NCI-H2171 (cell line): ENCODE measurements at places on chromosomes 2 and 18.

DNA sequence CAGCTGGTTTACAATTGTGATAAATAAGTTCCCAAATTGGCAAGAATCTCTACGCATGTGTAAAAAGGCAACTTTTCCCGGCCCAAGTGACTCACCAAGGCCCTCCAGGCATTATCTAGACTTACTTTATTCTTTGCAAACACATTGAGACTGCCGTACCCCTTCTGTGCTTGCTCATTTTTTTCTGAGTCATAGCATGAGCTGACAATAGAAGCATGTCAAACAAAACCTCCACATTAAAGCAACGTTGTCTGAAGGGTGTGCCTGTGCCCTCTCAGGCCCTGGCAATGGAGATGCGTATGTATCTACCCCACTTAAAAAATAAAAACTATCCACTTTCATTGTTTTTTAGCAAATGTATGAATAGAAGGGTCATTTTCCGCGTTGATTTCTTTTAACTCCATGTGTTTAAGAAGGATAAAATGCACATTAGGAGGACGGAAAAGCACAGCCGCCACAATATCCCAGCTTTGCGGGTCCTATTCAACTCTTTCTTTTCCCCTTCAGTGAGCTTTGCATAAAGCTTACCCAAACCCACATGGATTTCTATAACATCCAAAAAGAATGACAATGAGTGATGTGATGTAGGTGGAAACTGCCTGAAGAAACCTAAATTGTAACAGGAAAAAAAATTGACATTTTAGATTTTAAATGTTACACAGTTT is 298.2 kb downstream of the CDCA7 start:
- DNase-seq = no peak

DNA sequence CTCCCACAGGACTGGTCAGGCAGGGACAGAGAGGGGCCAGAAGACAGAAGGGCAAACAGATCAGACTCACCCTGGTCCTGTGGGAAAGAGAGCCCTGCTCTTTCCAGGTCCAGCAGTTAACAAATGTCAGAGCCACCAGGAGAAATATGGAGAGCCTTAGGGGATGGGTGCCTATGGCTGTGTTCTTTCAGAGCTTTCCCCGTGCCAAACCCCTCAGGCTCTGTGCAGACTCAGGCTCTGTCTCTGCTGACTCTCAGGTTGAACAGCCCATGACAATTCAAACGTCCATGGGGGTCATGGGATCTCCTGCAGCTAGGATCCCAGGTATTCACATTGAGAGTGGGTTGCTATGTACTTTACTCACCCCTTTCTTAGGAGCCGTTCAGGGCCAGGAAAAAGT is 120.8 kb upstream of the ERBB4 start:
- DNase-seq = no peak

- no peak for DNase-seq
These were observed 255.7 kb downstream of the CELF4 start for GRCh38 chr18:37309861-37310260.

- no peak for DNase-seq
These were observed 1643.1 kb upstream of the CELF4 start for GRCh38 chr18:39208729-39209128.

DNA sequence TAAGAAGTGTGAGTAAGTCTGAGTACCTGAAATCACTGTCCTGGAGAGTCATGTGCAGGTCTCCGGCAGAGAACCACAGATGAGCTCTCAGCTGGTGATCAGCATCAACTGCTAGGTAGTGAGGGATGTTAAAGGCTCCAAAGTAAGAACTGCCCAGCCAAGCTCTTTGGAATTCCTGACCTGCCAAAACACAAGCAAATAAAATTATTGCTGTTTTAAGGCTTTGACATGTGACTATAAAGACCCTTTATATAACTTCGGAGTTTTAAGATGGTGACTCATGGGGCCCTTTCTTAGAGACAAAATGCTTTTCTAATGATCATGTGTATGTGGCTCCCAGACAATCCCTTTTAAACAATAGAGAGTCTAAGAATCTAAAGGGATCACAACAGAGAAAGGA is 855.7 kb downstream of the TRIB2 start:
- DNase-seq = no peak

DNA sequence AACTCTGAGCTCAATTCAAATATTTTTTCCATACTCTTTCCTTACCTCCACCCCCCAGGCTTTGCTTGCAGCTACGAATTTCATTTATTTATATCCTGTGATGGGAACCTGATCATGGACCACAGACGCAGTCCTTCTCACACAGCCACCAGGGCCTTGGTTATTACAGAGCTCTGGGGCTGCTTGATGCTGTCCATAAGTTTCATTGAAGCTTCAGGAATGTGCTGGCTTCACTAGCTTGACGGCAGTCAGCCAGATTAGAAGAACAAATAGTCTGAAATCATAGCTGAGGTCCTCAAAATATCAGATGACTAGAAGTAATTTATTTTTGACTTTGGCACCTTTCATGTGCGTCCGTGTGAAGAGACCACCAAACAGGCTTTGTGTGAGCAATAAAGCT is 104.9 kb downstream of the VWA3B start:
- no peak for DNase-seq

GRCh38 chr2:190881598-190882410 is 1.2 kb downstream of the GLS start:
- DNase-seq = peak; percentile 73

GRCh38 chr18:55123361-55123760 is 164.1 kb upstream of the CCDC68 start:
- no peak for DNase-seq

- DNase-seq = no peak
These were observed 82.9 kb downstream of the TNS1 start for GRCh38 chr2:217919781-217920351.

- DNase-seq = no peak
These were observed 375.0 kb downstream of the RNF144A start for GRCh38 chr2:7292154-7292691.

- no peak for DNase-seq
These were observed 34.8 kb upstream of the LAMA1 start for GRCh38 chr18:7152440-7152839.

DNA sequence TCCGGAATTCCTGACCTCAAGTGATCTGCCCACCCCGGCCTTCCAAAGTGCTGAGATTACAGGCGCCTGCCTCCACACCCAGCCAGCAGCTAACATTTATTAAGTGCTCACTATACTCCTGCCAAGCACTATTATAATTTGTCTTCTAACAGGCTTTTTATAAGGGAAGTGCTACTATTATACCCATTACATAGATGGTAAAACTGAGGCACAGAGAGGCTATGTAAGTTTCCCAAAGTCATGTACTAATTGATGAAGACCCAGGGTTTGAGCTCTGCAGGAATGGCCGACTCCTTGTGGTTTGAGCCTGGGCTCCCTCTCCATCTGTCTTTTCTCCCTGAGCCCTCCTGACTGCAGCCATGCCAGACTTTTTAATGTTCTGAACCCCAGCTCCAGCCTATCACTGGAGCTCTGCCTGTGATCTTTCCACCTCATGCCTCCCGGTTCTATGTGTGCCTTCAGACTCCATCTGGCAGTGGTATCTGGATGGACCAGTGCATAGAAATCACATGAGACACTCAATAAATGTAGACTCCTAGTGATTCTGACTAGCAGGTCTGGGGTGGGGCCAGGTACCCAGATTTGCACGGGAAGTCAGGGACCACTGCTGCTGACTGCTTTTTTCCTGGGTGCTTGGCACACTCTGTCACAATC is 197.1 kb downstream of the NEDD4L start:
- DNase-seq = no peak

DNA sequence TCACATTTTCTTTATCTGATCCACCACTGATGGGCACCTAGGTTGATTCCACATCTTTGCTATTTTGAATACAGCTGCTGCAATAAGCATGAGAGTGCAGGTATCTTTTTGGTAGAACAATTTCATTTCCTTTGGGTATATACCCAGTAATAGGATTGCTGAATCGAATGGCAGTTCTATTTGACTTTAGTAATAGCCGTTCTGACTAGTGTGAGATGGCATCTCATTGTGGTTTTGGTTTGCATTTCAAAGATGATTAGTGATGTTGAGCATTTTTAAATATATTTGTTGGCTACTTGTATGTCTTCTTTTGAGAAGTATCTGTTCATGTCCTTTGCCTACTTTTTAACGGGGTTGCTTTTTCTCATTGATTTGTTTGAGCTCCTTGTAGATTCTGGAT is 72.3 kb downstream of the CCDC138 start:
- DNase-seq = no peak

GRCh38 chr2:63763391-63763941 is 78.2 kb upstream of the UGP2 start:
- peak; percentile 16 for DNase-seq

DNA sequence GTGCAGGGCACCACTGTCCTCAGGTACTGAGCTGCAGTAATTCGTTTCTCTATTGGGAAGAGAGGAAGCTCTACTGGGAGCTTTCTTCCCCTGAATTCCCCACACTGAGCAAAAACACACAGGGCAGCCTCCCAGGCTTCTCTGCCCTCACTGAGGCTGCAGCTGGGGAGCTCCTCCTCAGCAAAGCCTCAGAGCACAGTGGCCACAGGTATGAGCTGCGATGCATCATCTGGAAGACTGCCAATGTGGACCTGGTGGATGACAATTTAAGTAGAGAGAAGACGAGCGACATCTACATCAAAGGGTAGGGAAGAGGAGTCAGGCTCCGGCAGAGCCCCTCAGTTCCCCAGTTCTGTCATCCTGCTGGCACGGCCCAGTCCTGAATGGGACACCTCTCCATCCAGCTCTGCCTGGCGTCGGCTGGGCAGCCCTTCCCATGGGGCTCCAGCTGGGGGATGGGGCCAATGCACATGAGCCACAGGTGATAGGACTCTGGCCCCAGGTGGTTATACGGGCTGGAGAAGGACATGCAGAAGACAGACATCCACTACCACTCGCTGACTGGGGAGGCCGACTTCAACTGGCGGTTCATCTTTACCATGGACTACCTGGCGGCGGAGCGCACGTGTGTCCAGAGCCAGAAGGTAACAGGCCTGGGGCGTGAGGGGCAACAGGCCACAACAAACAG is 37.6 kb downstream of the LMAN2L start:
- DNase-seq = no peak

GRCh38 chr2:5150871-5151270 is 541.3 kb upstream of the SOX11 start:
- no peak for DNase-seq

- DNase-seq = peak; percentile 75
These were observed 72.9 kb downstream of the CLHC1 start for GRCh38 chr2:55159037-55159651.

GRCh38 chr2:202608142-202608852 is 26.5 kb upstream of the FAM117B start:
- no peak for DNase-seq

GRCh38 chr2:132991471-132992045 is 321.6 kb upstream of the LYPD1 start:
- DNase-seq = no peak

DNA sequence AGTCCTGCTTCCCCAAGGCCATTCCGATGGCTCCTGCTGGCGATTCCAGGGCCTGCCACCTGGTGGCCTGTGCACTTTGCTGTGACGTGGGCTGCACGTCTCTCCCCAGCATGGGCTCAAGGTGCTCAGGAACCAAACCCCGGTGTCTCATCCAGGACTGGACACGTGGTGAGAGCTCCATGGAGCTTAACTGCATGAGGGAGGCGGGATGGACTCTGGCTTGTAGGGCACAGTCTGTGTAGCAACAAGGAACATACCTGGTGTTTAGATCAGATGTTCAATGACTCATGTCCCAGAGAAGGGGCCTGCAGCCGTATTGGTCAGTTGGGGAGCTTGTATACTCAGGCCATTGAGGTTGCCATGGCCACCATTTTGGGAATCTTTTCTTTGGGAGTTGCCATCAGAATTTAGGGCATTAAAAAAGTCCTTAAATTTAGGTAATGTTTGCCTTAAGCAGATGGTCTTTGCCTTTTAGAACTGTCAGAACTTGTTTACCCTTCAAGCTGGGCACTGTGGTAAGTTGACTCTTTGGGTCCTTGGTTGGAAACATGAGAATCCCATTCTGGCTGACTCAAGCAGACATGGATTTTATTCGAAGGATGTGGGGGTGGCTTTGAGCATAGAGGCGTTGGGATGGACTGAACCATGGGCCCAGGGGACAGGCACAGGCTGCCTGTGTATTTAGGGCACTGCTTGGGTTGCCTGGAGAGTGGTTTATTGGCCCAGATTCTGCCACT is 21.0 kb downstream of the AGAP1 start:
- DNase-seq = no peak

- DNase-seq = no peak
These were observed 5.0 kb downstream of the LIMS2 start for GRCh38 chr2:127670055-127670956.

- no peak for DNase-seq
These were observed 123.0 kb upstream of the MYO3B start for GRCh38 chr2:170054997-170055396.

GRCh38 chr2:231640641-231641111 is 48.0 kb downstream of the TEX44 start:
- DNase-seq = no peak

DNA sequence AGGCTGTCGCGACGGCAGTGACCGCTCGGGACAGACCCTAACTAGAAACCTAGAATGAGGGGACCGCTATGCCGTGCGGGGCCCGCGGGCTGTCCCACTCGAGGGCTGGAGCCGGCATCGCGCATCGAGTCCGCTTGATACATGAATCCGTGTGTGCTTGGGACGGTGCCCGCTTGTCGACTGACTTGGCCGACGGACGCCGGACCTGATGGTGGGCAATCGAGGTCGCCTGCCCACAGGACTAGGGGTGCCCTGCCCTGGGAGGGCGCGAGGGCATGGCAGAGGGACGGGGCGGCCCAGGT is 749 bp upstream of the PTMA start:
- DNase-seq = no peak

DNA sequence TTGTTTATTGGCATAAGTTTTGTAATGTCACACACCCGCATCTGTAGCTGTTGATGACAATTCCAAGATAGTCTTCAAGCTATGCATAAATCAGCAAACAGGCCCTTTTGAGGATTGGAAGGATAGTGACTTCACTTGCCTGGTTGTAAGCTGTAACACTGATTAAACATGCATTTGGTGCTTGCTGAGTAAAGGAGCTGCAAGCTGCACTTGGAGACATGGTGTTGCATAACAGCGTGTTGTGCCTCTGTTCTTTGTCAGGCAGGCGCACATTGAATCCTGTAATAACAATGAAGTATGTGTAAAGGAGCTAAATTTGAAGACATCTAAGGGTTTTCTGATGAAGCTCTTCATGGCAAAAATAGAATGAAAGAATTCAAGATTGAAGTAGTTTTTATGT is 68.7 kb upstream of the TTC27 start:
- no peak for DNase-seq

GRCh38 chr2:170486730-170487129 is 228.4 kb upstream of the SP5 start:
- no peak for DNase-seq
